ENCODE measurements at places on chromosomes 2 and 18.

- DNase-seq, result no peak
Measured at GRCh38 chr2:231604101-231604684, 11.5 kb downstream of the TEX44 start.

DNA sequence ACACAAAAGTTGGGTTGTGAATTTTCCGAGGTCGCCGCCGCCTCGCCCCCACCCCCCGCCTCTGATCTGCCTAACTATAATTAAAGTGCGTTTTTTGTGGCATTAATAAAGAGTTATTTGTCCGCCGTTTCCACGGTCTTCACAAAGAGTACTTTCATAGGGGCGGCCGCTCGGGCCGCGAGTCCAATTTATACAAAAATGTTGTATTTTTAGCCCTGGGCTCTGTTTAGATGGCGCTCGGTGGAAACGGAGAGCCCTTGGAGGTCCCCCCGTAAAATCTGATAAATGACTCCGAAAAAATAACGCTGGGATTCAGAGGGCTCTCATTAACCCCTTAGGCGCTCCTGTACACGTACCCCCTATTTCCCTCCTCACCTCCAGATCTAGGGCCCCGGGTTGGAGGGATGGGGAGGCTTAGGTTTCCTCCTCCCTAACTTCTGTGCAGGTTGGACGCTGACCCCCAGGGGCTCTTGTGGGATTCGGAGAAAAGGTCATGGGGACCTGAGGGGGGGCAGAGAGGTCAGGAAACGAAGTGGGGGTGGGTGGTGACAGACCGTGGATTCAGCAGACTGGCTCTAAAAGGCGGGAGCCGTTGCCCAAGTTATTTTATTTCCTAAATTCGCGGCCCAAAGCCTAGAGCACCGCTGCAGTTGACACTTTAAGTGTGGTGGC lies 1.9 kb downstream of the CYP26B1 start:
- no peak for DNase-seq

- DNase-seq, result no peak
Measured at GRCh38 chr2:172049567-172050120, 35.7 kb upstream of the DLX1 start.

- no peak for DNase-seq
Measured at GRCh38 chr2:217905896-217906295, 96.9 kb downstream of the TNS1 start.

DNA sequence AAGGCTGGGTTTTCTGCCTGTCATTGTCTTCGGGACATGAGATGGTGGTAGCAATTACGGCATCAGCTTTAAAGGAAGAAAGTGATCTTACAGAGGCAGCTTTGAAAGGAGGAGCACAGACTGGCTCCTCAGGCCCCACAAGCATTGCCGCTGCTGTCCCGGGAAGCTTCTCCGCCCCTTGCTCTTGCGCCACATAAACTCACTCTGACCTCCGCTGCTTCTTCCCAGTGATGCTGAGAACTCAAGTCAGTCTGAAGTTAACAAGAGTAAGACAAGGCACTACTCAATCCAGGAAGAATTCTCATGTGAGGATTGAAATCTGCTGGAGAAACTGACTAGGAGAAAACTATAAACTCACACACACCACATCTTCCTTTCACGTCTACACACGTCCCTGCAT lies 112.4 kb upstream of the RIOK3 start:
- DNase-seq, result no peak

DNA sequence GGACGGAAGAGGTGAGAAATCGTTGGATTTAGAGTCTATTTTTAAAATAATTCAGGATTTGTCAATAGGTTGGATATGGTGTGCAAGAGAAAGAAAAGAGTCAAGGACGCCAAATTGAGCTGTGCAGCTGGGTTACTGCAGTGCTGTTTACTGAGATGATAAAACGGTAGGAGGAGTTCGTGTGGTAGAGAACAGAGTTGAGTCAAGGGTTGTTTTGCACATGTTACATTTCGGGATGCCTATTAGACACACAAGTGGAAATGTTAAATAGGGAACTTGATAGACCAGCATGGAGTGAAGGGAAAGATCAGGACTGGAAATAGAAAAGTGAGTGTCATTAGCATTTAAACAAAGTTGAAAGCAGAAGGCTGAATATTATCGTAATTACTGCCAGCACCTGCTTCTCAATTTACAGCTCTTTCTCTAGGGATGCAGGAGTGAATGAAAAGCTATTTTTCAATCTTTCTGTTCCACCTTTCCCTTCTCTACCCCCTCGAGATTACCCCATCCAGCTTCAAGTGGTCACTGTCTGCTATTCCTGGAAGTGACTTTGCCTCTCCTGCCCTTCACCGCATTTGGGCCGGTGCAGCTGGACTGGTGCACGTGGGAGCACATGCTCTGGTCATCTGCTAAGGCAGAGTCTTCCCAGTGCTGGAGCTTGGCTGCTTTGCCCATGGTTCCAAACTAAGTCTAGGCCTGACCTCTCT lies 30.3 kb downstream of the GPR75 start:
- no peak for DNase-seq

GRCh38 chr2:150532879-150533278 lies 45.4 kb upstream of the RND3 start:
- DNase-seq, result no peak

DNA sequence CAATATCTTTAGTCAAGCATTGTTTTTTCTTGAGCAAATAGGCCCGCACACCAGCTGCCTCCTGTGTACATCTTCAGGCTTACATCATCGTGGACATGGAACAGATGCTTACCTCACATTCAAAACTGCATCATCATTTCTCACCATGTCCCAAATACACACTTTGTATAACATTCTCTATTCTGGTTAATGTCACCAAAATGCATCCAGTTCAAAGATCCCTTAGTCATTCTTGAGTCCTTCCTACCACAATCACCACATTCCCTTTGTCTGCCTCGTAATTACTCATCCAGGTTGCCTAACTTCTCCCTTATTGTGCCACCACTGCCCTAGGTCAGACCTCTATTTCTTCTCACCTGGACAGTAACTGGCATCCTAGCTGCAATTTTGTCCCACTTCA lies 373.7 kb upstream of the GALNT5 start:
- no peak for DNase-seq

GRCh38 chr2:237321746-237322145 lies 92.2 kb downstream of the COL6A3 start:
- DNase-seq, result no peak

DNA sequence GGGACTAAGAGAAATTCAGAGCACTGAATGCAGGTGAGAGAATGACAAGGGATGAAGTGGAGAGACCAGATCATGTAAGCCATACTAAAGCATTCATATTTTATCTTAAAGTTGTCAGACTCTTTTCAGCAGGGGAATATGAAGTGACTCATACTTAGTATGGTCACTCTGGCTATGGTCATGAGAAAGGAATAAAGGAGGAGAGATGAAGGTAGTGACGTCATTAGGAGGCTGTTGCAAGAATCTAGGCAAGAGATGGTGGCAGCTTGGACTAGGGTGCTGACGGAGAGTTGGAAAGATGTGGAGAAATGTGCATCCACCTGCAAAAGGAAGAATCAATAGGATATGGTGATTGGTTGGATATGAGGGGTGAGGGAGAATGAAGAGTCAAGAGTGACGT lies 203.2 kb upstream of the ACVR2A start:
- no peak for DNase-seq

DNA sequence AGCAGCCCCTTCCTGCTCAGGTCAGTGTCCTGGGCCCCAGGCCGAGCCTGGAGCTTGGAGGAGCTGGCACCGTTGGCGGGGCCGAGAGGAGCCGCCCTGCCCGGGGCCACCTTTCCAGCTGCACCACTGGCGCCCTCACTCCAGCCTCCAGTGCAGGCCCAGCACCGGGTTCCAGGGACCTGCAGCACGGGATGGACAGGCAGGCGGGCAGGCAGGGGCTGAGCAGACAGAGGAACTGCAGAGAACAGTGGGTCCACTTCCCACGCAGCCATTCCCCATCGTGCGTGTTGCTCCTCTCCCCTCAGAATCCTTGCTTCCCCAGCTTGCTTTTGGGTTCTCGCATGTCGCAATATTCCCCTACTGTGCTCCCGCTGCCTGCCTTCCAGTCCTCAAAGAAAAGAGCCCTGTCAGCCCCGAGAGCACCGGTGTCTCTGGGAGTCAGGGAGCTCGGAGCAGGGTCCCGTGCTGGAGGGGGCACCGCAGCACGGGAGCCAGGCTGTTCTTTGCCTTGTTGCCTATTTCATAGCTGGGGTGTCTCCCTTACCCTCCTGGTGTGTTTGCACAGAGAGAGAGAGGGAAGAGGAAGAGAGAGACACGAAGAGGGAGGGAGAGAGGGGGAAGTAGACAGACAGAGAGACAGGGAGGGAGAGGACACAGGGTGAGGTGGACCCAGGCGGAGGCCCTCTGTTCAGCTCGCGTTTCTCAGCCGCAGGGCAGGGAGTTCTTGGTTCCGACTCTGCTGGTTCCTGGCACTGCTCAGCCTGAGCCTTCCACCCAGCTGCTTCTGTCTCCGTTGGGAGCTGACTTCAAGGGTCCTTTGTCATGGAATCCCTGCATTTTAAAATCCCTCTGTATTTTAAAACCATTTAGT lies 126.0 kb downstream of the MBP start:
- DNase-seq, result no peak

- DNase-seq, result no peak
Measured at GRCh38 chr2:151297882-151298281, 8.4 kb upstream of the NMI start.

GRCh38 chr2:54572262-54572635 lies 116.1 kb downstream of the SPTBN1 start:
- no peak for DNase-seq

- no peak for DNase-seq
Measured at GRCh38 chr2:61423714-61424113, 47.2 kb downstream of the USP34 start.

DNA sequence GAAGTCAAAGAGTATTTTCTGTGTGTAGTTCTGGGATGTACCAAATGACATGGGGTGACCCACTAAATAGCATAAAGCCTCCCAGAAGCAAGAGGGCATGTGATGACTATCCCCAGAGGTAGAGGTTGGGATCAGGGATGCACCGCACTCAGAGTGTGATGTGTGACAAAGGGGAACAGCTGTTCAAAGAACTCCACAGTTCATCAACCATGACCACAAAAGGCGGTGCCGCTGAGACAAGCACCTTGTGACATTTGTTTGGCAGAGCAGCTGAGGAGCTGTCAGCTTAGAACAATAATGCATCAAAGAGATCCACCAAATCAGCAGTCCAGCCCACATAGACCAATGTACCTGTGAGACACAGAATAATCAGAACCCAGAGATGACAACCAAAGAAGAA lies 81.3 kb downstream of the VWC2L start:
- DNase-seq, result no peak

DNA sequence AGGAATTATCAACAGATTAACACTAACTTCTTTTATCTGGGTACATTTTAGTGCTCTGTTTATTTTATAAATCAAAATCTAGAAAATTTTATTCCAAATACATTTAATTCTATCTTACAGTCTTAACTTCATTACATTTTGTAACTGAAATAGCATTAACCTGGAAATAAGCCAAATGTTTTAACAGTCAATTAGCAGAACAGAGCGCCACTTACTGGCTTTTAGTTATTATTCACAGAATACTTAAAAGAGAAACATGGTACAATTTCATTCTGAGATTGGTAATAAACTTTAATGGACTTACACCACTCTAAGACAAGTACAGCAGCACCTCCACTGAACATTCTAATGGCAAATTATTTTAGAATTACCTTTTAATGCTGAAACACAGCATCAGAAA lies 38.6 kb downstream of the SS18 start:
- DNase-seq, result no peak

- no peak for DNase-seq
Measured at GRCh38 chr2:60106836-60107529, 446.5 kb downstream of the BCL11A start.

- DNase-seq, result no peak
Measured at GRCh38 chr2:73652348-73652747, 10.1 kb upstream of the NAT8 start.

GRCh38 chr2:26172189-26172870 lies 558 bp upstream of the GAREM2 start:
- DNase-seq, result no peak

All from stimulated activated CD8-positive, alpha-beta memory T cell treated with anti-CD3 and anti-CD28 coated beads, Interleukin-2, amount 100 ng/mL, for 48 hours (primary cell).